ENCODE measurements at places on chromosomes 7 and 10.

DNA sequence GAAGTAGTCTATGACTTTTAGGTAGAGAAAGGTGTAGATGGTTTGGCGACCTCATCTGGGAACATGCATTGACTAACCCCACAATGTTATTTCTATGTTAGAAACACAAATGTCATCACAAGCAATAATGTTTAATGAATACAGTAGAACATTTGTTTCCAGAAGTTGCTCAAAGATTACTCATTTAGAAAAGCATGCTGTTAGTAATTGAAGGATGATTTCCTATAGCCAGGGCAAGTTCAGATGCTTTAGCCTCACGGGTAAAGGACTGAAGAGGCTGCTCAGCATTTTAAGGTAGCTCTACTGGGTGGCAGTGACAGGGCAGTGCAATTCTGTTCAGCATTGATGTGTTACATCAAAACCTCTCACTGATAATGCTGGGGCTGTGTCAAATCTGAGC, 199.3 kb upstream of the FZD1 start:
- no peak for DNase-seq

DNA sequence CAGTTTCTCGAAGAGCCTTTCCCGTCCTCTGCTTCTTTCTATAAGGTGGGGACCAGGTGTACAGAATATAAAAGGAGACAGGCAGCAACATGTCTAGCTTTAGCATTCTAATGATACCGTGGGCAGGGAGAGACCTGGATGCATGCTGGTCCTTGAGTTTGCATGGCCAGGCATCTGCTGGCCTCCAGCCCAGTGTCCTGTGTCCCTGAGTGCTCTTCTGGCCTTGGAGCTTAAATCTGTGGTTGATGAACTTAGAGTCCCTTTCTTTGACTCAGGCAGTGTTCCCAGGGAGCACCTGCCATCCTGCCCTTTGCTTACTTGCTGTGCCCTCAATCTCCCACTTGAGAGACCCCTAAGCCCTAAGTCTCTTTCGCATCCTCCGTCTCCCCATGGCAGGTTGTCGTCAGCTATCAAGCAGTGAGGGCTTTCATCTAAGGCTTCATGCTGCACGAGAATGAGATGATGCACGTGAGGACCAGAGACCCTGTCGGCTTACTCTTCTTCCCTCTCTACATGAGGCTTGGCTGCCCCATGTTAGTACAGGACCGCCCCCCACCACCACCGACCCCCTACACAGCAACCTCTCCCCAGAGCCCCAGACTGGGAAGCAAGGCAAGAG, 313.4 kb upstream of the C7orf33 start:
- DNase-seq: no peak

DNA sequence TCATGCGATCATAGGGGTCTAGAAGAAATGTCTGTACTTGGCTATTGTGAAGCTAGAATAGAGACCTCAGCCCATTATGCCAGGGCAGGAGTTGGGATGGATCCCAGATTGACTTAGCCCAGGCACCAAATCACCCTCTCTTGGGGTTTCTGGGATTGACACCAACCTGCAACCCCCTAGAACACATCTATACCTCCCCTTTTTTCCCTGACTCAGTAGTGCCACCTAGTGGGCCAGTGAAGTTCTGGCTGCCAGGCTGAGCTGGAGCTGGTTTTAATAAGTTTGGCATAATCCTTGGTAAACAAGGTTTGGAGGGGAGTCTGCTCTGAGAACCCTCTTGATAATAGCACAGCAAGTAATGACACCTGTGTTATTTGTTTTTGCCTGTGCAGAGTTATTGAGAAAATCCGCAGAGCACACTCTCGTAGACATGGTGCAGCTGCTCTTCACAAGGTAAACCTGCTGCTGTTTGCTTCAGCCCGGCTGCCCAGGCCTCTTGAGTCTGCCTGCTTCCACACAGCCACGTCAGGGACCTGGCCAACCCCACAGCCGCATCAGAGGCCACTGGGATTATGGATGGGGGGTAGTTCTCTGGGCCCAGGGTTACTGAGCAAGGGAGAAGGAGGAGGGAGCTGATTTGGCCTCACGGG, 43.3 kb upstream of the NFKB2 start:
- peak; percentile 16 for DNase-seq

- no peak for DNase-seq
Observed at GRCh38 chr7:19982841-19983835, 209.7 kb upstream of the TMEM196 start.

DNA sequence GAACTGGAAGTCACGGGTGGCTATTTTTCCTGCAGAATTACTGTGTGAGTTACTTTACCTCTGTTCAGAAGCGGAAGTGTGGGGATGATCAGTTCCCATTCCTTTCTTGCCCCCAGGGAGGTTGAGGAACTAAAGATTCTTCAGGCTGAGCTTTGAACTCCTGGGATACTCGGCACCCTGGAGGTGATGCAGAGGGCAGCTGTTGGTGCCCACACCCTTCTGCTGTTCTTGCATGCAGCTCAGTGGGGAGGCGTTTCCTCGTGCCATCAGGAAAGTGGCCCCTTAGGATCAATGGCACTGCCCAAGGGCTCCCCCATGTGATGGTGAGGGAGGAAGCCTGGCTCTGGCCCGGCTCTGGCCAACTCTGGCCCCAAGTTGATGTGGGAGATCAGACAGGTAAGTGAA, 44.7 kb upstream of the MXI1 start:
- no peak for DNase-seq

GRCh38 chr10:118955951-118956801, 73.3 kb upstream of the NANOS1 start:
- no peak for DNase-seq

DNA sequence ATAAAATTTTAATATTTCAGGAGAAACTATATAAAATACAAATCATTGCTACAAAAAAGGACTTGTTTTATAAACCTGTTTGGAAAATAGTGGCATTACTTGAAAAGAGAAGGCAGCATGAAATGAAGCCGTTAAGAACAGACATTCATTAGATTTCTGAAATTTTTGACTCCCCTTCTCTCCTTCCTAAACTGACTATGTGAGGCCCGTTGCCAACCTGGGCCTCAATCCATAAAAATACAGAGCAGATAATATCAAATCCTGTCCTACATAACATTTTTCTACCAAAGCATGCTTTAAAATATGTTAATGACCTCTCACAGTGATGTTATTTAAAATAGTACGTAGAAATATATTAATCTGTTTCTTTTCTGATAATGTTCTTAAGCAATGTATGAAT, 34.5 kb upstream of the ING3 start:
- no peak for DNase-seq

DNA sequence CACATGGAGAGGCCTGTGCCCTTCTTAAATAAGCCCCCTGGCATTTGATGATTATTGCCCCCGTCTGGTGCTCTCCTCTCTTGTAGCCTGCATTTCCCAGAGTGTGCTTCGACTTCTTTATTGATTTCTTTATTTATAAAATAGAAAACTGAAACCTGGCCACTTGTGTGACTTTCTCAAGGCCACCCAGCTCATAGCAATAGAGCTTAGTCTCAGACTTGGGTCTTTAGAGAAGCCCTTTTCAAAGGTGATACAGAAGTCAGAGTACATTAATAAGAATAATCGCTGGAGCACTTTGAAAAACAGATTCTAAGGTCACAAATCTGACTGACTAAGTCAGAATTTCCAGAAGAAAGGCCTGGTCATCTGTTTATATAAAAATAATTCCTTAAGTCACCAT, 86.6 kb downstream of the NOC3L start:
- no peak for DNase-seq

GRCh38 chr10:75472685-75473084, 41.3 kb downstream of the LRMDA start:
- DNase-seq: no peak

GRCh38 chr10:11245095-11245479, 227.4 kb downstream of the CELF2 start:
- DNase-seq: no peak

GRCh38 chr7:35878351-35878750, 77.5 kb downstream of the SEPTIN7 start:
- DNase-seq: no peak

GRCh38 chr7:155919391-155920067, 107.3 kb upstream of the SHH start:
- DNase-seq: no peak

GRCh38 chr10:34814223-34814912, 728 bp downstream of the PARD3 start:
- DNase-seq: peak; percentile 6

DNA sequence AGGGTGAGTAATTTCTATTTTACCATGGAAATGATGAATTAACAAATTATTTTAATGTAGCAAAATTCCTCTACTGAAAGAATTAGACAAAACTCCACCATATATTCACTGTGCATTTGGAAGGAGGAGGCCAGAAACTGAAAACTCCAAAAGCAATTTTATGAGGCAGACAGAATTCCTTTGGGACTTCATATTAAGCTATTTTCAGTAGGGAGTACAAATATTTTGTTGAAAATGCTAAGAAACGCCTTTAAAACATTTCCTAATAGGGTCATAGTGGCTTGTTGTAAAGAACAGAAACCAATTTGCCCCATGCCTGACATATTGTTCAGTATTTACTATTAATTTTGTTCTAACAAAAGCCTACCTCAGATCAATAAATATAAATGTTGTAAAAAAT, 117.8 kb downstream of the TES start:
- no peak for DNase-seq

DNA sequence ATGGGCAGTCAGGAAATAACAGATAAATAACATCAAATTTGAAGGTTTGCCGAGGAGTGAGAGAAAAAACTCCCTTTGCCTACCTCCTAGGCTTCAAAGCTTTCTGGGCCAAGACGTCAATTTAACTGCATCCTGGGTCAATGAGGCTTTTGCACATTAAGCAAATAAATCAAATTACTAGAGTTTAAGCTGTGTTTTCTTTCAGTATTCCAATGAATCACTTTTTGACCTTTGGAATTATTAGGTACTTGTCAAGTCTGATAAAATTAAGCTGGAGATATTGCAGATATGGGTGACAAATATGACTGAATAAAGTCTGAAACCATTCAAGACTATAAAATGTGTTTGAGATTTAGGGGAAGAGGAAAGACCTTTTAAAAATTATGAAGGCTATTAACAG, 22.2 kb downstream of the GLUD1 start:
- DNase-seq: no peak

DNA sequence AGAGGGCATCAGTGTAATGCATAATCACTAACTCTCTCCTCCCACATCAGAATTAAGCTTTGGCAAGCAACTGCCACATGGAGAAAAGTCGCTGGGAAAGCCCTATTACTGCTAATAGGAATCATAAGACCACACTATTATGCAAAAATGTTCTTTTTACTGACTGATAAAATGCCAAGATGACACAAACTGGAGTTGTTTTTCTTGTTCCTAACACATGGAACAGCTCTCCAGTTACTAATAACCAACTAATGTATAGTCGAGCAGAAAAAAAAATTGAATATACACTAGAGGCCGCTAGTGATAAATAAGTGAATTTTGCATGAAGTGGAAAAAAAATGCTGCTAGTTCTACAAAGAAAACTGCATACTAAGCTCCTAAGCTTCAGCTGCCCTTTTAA, 165.6 kb downstream of the TPK1 start:
- no peak for DNase-seq

DNA sequence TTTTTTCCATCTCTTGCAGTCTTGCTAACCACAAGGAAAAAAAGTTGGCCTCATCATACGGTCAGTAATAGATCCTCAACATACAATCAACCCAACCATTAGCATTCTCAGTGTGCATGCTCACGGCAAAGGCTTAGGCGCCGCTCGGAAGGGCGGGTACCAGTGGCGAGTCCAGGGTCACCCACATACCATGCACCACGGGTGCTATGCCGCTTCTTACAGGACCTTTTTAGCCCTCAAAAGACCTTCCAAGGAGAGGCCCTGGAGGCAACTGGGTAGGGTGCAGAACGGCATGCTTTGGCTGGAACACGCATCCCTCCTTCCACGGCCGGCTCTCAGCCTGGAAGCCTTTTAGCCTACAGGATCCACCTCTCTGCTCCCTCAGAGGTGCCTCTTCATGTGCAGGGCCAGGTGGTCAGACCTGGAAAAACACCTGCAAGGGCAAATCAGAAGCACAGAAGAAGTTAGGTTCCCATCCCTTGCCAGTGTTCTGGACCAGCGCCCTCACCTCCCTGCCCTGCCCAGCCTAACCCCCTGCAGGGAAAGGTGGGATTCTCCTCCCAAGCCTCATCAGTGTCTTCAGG, 5.8 kb downstream of the KLF6 start:
- DNase-seq: no peak

DNA sequence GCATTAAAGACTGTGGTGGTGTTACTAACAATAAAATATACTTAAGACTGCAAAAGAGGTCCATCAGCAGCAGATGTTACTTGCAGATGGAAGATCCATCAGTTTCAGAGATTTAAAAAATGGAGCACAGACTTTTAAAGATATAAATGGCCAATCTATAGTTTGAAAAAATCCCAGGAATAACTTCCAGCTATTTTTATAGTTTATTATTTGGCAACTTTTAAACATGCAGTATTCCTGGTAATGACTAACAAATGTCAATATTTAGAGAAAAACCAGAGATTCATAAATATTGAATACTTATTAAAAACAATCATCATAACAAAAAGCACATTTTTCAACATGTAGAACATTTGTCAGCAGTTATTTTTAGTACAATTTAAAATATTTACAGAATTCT, 30.7 kb downstream of the RTKN2 start:
- DNase-seq: no peak

DNA sequence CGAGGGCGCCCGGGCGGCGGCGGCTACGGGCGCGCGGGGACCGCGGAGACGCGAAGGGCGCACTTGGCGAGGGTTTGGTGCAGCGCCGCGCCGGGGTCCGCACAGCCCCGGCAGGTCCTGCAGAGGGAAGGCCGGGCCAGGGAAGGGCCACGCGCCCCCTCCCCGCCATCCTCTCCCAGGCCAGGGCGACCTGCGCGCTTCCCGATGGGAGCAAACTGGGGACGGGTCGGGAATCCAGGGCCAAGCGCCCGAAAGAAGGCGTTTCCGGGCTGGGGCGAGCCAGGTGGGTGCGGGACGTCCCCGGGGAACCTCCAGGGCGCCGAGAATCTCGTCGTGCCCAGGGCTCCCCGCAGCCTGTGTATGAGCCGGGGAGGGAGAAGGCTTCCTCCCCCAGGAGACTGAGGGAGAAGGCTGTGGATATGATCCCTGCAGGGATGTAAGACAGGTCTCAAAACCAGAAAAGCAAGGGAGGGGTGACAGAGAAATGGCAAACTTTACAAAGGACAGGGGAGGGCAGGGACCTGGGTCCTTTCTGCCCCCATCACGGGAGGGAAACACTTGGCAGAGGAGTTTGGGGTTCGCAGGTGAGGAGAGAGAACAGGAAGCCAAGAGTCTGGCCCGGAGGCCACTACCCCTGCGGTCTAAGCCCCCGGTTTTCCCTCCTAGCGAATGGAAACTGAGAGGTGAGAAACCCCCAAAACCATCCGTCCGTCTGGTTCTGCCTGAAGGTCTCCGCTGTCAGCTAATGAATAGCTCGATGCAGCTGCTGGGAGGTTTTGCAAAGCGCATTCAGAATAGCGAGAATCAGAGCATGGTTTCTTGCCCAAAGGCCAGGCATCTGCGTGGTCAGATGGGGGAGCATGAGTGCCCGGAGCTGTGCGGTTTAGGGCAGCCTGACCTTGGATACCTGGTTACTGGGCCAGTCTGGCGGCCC, 674 bp downstream of the AMZ1 start:
- DNase-seq: peak; percentile 55

Data from hippocampal formation (tissue), 2 donors.